ENCODE measurements at places on chromosomes 6 and 20.

DNA sequence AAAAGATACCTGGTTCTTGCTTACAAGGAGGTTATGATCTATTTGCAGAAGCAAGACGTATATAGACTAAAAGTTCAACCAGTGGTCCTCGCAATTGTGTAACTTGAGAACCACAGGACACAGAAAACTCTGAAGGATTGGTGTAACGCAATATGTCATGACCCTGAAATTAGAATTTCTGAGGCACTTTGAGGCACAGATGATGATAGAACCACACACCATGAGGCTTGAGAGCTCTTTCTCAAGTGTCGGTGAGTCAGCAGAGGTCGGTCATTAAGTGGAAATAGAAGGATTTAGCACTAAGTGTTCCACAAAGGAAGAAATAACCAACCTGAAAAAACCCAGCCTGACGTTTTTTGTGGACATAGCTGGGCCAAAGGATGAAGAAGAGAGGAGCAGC lies 15.3 kb upstream of the CCN2 start:
- DNase-seq: no peak

- DNase-seq: no peak
These were observed 43.8 kb downstream of the PKIB start for GRCh38 chr6:122654012-122654411.

DNA sequence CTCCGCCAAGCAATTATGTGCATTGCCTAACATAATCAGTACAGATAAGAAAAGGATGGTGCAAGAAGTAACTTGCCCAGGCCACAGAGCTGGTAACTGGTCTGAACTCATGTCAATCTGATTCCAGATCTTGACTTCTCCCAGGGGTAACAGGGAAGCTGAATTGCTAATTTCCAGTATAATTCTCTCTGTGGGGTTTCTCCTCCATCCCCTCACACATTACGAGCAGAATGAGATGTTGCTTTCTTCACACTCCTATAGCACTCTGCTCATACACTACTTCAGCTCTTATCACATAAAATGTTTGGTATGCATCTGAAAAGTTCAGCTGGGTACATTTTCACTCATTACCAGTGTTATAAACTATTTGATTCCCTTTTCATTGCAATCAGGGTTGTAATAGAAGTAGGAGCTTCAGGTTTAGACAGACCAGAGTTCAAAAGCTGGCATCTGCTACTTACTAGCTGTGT lies 24.0 kb upstream of the LRRC1 start:
- DNase-seq: no peak

- DNase-seq: no peak
These were observed 53.0 kb upstream of the CHRNA4 start for GRCh38 chr20:63413963-63414684.
